ENCODE measurements at places on chromosomes 1 and 21. TPM values are rescaled to one million over a fixed set of nuclear protein-coding genes. Genes with fewer than 3 reads are reported as not detected.

WDR64 gene
- not detected for total RNA-seq

- no peak for DNase-seq
- H3K27me3 ChIP-seq = no peaks in the 10 kb centered on the region
- no peak overlapping the region for H3K27ac ChIP-seq
Measured at GRCh38 chr1:43995984-43996732, 4.8 kb downstream of the CCDC24 start.

DNA sequence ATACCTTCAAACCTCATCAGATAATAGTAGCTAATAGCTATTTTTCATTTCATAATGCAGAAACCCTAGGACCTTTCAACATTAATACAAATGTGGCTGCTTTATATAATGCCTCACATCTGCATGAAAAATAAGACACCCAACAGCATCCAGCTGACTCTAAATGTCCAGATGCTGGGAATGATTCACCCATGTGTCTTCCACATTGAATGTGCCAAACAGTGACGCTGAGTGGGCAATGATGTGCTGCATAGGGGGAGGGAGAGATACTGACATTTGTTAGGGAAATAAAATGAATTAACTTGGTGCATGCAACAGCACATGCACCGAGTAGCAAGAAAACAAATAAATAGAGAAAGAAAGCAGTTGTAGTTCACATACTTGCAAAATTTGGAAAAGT lies 199.3 kb downstream of the DSCAM start:
- H3K36me3 ChIP-seq = no peaks in the 10 kb centered on the region
- no peaks in the 10 kb centered on the region for H3K4me1 ChIP-seq
- H3K27me3 ChIP-seq = no peaks in the 10 kb centered on the region
- no peak overlapping the region for H3K4me3 ChIP-seq
- DNase-seq = no peak

DNA sequence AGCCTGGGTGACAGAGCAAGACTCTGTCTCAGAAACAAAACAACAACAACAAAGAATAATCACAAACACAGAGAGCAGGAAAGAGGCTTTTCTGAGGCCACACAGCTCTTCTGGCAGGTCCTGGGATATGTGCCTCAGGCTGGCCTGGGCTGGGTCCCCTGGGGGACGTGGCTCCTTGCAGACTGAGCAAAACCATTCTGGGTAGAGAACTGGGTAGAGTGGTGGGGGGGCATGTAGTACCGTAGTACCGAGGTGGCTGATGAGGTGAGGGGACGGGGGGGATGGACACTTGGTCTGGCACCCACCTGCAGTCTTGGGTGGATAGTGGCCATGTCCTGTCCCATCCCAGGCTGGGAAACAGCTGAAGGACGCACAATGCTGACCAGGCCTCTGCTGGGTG lies 6.0 kb downstream of the TMEM82 start:
- no peak for DNase-seq
- H3K27me3 ChIP-seq = peaks cover 2% of the 10 kb centered on the region
- no peak overlapping the region for H3K27ac ChIP-seq
- no peaks in the 10 kb centered on the region for H3K4me1 ChIP-seq
- no peak overlapping the region for H3K4me3 ChIP-seq
- no peaks in the 10 kb centered on the region for H3K36me3 ChIP-seq

AIDA gene
- 49.5 TPM for total RNA-seq

REN gene
- not detected for total RNA-seq

- DNase-seq = no peak
- no peaks in the 10 kb centered on the region for H3K4me1 ChIP-seq
- no peaks in the 10 kb centered on the region for H3K36me3 ChIP-seq
- H3K27ac ChIP-seq = no peak overlapping the region
Measured at GRCh38 chr1:162406811-162407210, 5.1 kb downstream of the SH2D1B start.

- no peak overlapping the region for H3K27ac ChIP-seq
- no peak for DNase-seq
- no peaks in the 10 kb centered on the region for H3K4me1 ChIP-seq
- no peaks in the 10 kb centered on the region for H3K27me3 ChIP-seq
Measured at GRCh38 chr1:69520326-69520725, 47.4 kb upstream of the LRRC7 start.

DNA sequence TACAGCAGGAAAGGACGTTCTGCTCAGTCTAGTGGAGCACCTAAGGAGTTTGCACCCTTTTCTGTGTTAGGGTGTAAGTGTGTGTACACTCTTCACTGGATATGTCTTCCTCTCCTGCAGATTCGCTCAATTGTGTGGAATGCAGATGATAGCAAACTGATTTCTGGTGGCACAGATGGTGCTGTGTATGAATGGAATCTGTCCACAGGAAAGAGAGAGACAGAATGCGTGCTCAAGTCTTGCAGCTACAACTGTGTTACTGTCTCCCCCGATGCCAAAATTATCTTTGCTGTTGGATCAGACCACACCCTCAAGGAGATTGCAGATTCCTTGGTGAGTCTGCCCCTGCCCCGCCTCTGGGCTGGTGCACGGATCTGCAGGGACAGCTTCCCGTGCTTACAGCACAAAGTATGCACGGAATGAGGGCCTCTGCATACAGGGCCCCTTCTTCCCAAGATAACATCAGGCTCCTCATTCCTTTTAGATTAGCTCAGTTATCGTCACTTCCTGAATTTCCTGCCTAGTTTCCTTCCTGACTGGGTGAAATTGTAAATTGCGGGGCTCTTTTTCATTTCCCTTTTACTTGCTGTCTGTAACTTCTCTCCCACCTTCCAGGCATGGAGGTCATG lies 34.6 kb downstream of the CFAP57 start:
- peaks cover 3% of the 10 kb centered on the region for H3K36me3 ChIP-seq
- H3K4me1 ChIP-seq = peaks cover 4% of the 10 kb centered on the region
- H3K27ac ChIP-seq = no peak overlapping the region
- peaks cover 19% of the 10 kb centered on the region for H3K27me3 ChIP-seq

LCE1A gene
- not detected for total RNA-seq

- H3K27me3 ChIP-seq = peaks cover 38% of the 10 kb centered on the region
- DNase-seq = no peak
- peak overlapping the region; percentile 90 for H3K4me3 ChIP-seq
- peaks cover 33% of the 10 kb centered on the region for H3K4me1 ChIP-seq
Measured at GRCh38 chr1:230868736-230869385, 540 bp upstream of the C1orf198 start.

CYP4A11 gene
- total RNA-seq = not detected

GRCh38 chr1:16088351-16088911 lies 15.0 kb upstream of the FAM131C start:
- DNase-seq = no peak
- H3K4me3 ChIP-seq = no peak overlapping the region
- H3K4me1 ChIP-seq = no peaks in the 10 kb centered on the region
- no peaks in the 10 kb centered on the region for H3K36me3 ChIP-seq
- no peaks in the 10 kb centered on the region for H3K27me3 ChIP-seq
- H3K27ac ChIP-seq = no peak overlapping the region

GRCh38 chr21:25458484-25458883 lies 148.8 kb downstream of the MRPL39 start:
- peaks cover 94% of the 10 kb centered on the region for H3K4me1 ChIP-seq
- H3K27ac ChIP-seq = peak overlapping the region; percentile 98
- DNase-seq = no peak
- H3K36me3 ChIP-seq = peaks cover 11% of the 10 kb centered on the region
- H3K4me3 ChIP-seq = peak overlapping the region; percentile 79

GRCh38 chr21:42777757-42778344 lies 101.5 kb downstream of the WDR4 start:
- H3K27me3 ChIP-seq = peaks cover 18% of the 10 kb centered on the region
- no peak overlapping the region for H3K4me3 ChIP-seq
- H3K4me1 ChIP-seq = peaks cover 20% of the 10 kb centered on the region
- no peaks in the 10 kb centered on the region for H3K36me3 ChIP-seq
- DNase-seq = no peak
- H3K27ac ChIP-seq = no peak overlapping the region

GRCh38 chr21:32559006-32559610 lies 26.2 kb downstream of the TCP10L start:
- H3K27ac ChIP-seq = no peak overlapping the region
- no peaks in the 10 kb centered on the region for H3K27me3 ChIP-seq
- H3K4me1 ChIP-seq = peaks cover 5% of the 10 kb centered on the region
- no peaks in the 10 kb centered on the region for H3K36me3 ChIP-seq
- H3K4me3 ChIP-seq = no peak overlapping the region

GRCh38 chr1:157978586-157979403 lies 14.7 kb upstream of the KIRREL1 start:
- H3K4me3 ChIP-seq = no peak overlapping the region
- no peaks in the 10 kb centered on the region for H3K4me1 ChIP-seq
- no peak overlapping the region for H3K27ac ChIP-seq
- no peaks in the 10 kb centered on the region for H3K36me3 ChIP-seq
- peaks cover 22% of the 10 kb centered on the region for H3K27me3 ChIP-seq

- H3K36me3 ChIP-seq = no peaks in the 10 kb centered on the region
- no peak overlapping the region for H3K27ac ChIP-seq
- no peaks in the 10 kb centered on the region for H3K4me1 ChIP-seq
Measured at GRCh38 chr1:62997884-62998283, 214.0 kb downstream of the ATG4C start.

GRCh38 chr21:16755061-16755460 lies 757.8 kb upstream of the CXADR start:
- no peaks in the 10 kb centered on the region for H3K4me1 ChIP-seq
- no peak overlapping the region for H3K4me3 ChIP-seq
- no peak overlapping the region for H3K27ac ChIP-seq
- DNase-seq = no peak
- no peaks in the 10 kb centered on the region for H3K36me3 ChIP-seq
- H3K27me3 ChIP-seq = no peaks in the 10 kb centered on the region

- peaks cover 28% of the 10 kb centered on the region for H3K4me1 ChIP-seq
- H3K4me3 ChIP-seq = no peak overlapping the region
- DNase-seq = no peak
- H3K27ac ChIP-seq = no peak overlapping the region
- H3K36me3 ChIP-seq = peaks cover 4% of the 10 kb centered on the region
- no peaks in the 10 kb centered on the region for H3K27me3 ChIP-seq
Measured at GRCh38 chr1:207305489-207305873, 16.0 kb upstream of the CD55 start.

OTUD7B gene
- 34.8 TPM for total RNA-seq

- DNase-seq = no peak
- peaks cover 3% of the 10 kb centered on the region for H3K36me3 ChIP-seq
- no peak overlapping the region for H3K27ac ChIP-seq
- no peak overlapping the region for H3K4me3 ChIP-seq
- H3K27me3 ChIP-seq = no peaks in the 10 kb centered on the region
Measured at GRCh38 chr1:204476563-204476962, 18.0 kb downstream of the PIK3C2B start.

DNA sequence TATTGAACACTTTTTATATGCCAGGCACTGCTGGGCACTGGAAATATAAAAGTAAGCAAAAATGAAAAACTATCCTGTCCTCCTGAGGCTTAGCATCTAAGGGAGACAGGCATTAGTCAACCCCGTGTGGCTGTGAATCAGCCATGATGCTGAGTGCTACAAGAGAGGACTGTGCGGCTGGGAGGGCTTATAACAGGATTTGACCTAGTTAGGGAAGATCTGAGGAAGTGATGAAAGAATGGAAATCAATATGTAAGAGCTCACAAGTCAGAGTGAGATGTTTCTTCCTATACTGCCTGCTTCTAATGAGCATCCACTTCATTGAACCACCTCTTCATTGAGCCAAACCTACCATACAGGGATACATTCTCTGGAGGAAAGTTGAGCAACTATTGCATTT lies 15.1 kb downstream of the TRIM45 start:
- no peak overlapping the region for H3K27ac ChIP-seq
- DNase-seq = peak; percentile 15
- H3K27me3 ChIP-seq = no peaks in the 10 kb centered on the region
- peaks cover 17% of the 10 kb centered on the region for H3K4me1 ChIP-seq

DENND2C gene
- total RNA-seq = 0.88 TPM
